ENCODE measurements at places on chromosomes 16 and 17.

DNA sequence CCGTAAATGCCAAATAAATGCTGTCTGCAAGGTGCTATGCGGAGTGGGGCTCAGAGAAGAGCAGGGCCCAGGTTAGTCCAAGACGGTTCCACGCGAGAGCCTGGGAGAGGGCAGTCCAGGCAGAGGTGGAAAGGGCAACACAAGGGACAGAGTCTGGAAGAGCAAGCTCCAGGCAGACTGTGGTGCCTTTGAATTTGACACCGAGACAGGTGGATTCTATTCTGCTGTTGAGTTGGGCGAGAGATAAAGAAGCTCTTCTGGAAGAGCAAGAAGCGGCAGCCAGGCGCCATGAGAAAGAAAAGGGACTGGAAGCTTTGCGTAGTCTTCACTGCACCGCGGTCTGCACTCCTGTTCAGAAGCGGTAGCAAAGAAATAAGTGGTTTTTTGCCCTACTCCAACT is 55.6 kb downstream of the CYTH1 start:
- DNase-seq = no peak

- no peak for DNase-seq
These were observed 53.1 kb downstream of the RPH3AL start for GRCh38 chr17:299546-299945.

DNA sequence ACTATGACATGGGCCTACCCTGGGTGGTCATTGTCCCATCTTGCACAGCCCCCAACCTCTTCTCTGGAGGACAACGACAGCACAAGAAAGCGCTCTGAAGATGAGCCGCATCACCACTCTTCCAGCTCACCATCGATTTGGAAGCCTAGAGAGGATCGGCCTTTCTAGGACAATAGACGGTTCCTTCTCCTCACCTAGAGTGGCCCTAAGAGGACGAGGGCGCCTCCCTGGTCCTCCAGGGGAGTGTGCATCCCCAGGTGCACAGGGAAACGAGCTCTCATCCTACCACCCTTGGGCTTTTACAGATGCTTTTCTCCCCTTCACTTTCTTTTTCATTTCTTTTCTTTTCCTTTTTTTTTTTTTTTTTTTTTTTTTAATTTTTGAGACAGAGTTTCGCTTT is 20.3 kb upstream of the SLC52A1 start:
- DNase-seq = no peak

GRCh38 chr17:65042946-65043345 is 13.6 kb downstream of the GNA13 start:
- DNase-seq = no peak

GRCh38 chr17:58529275-58529674 is 14.8 kb upstream of the MTMR4 start:
- DNase-seq = no peak

- no peak for DNase-seq
These were observed 32.0 kb upstream of the TOX3 start for GRCh38 chr16:52578829-52579498.

GRCh38 chr16:5595849-5596248 is 498.3 kb upstream of the EEF2KMT start:
- DNase-seq = no peak

DNA sequence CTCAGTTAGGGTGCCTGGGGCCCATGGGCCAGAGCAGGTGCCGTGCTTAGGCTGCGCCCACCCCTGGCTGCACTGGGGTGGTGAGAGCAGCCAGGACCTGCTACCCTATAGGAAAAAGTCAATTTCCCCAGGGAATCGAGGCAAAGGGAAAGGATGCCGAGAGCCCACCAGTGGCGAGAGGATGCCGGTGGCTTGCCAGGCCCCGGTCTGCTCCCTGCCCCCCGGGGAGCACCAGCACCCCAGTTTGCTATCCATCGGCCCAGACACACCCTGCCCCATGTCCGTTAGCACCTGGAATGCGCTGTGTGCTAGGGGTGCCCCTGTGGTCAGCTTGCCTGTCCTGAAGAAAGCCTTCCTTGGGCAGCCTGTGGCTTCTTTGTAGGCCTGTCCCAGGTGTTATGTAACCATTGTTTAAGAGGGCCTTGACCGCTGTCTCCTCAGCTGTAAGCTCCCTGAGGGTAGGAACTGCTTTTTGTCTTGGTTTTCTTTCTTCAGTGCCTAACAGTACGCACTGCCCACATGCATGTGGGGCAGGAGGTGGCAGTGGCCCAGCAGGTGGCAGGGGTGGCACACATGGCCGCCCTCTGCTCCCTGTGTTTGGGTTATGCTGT is 40.8 kb downstream of the NT5M start:
- DNase-seq = no peak

GRCh38 chr17:38404174-38404943 is 23.9 kb upstream of the ARHGAP23 start:
- DNase-seq = no peak

DNA sequence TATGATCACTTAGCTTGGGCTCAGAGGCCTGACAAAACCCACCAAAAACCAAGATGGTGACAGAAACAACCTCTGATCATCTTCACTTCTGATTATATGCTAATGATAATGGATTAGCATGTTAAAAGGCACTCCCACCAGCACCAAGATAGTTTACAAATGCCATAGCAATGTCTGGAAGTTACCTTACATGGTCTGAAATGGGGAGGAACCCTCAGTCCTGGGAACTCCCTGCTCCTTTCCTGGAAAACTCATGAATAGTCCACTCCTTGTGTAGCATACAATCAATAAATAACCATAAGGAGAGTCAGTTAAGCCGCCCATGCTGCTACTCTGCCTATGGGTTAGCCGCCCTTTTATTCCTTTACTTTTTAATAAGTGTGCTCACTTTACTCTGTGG is 120.0 kb upstream of the HS3ST4 start:
- DNase-seq = no peak

DNA sequence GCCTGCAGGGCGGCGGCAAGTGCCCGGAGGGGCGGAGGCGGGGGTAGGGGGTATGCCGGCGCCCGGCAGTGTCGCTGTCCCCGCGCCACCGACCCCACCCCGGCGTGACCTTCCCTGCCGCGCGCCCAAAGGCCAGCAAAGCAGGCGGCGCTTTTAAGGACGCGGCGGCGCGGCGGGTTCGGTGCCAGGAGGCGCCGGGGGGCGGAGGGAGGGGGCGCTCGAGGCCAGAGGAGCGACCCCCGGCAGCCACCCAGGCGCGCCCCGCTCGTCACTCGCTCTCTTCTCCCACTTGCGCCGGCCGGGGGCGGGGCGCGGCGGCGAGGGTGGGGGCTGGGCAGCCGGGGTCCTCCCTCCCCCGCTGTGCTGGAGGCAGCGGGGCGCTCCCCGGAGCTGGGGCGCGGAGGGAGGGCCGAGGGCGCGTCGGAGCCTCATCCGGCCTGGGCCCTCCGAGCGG is 8.6 kb upstream of the BAHCC1 start:
- peak; percentile 79 for DNase-seq

GRCh38 chr17:32445971-32446370 is 1.7 kb downstream of the PSMD11 start:
- no peak for DNase-seq

- no peak for DNase-seq
These were observed 32.8 kb downstream of the XYLT1 start for GRCh38 chr16:17437981-17438380.

- DNase-seq = no peak
These were observed 23.5 kb downstream of the GPRC5B start for GRCh38 chr16:19861133-19861532.

GRCh38 chr16:2856061-2856670 is 1.8 kb downstream of the PRSS22 start:
- peak; percentile 44 for DNase-seq

DNA sequence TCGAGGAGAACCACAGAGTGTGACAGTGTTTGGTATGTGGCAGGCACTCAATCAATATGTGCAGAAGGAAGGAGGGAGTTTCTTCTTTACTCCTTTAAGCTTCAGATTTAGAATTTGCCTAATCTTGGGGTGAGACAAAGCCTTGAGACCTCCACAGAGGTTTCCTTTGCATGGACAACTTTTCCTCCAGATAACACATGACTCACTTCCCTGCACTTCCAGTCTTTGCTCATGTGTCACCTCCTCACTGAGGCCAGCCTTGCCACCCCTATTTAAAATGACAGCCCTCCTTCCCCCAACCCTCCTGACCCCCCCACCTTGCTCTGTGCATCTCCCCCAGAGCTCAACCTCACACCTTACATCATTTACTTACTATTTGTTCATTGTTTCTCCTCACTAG is 17.4 kb upstream of the NOS2 start:
- no peak for DNase-seq

DNA sequence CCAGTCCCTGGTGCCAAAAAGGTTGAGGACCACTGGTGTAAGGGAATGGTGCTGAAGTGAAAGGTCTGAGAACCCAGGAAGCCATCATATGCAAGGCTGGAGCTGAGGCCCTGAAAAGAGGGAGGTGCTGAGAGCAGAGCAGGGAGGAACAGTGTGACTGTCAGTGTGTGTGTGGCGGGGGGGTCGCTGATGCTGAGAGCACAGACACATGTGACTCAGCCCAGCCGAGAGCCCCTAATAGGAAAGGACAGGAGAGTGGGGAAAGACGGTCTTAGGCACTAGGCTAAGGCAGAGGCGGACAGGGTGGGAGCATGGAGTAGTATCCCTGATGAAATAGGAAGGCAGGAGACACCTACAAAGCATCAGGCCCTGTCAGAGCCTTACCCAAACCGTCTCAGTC is 1.2 kb downstream of the B9D1 start:
- DNase-seq = no peak

DNA sequence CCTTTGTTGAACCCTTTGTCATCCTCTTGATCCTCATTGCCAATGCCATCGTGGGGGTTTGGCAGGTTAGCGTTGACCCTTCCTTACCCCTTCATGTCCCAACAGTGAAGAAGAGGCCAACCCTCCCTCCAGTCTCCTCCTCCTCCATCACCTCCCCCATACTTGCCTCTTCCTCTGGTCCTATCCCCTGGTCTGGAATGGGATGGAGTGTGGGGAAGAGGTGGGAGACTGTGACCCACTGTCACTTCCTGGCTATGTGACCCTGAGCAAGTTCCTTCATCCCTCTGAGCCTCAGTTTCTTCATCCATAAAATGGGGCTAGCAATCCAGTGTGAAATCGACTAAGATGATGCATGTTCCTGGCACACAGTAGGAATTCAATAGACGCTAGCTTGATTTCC is 2.7 kb downstream of the ATP2A1 start:
- DNase-seq = no peak

DNA sequence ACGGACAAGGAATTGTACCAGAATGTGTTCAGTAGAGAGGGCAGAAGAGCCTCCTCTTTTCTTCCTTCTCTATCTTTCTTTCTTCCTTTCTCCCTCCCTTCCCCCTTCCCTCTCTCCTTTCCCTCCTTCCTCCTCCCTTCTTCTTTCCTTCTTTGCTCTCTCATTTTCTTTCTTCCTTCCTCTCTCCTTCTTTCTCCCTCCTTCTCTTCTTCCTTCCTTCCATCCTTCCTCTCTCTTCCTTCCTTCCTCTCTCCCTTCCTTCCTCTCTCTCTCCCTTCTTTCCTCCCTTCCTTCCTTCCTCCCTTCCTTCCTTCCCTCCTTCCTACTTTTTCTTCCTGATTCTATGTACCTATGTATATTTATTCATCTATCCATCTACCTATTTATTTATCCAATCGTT is 59.7 kb upstream of the SDK2 start:
- no peak for DNase-seq

GRCh38 chr16:4419402-4419959 is 3.1 kb upstream of the CORO7 start:
- DNase-seq = no peak
